Airway epithelial cell (primary cell): ENCODE measurements at places on chromosomes 7 and 10. TPM values are rescaled to one million over a fixed set of nuclear protein-coding genes. Genes with fewer than 3 reads are reported as not detected.

The GNGT1 gene
- total RNA-seq: not detected in 2 replicates

The LRRC18 gene
- not detected in 2 replicates for total RNA-seq

The EPO gene
- total RNA-seq: not detected in 2 replicates

The NUTM2B gene
- 0.78 and 0.88 TPM in 2 replicates for total RNA-seq

The CYP26C1 gene
- not detected in 2 replicates for total RNA-seq

The TMEM254 gene
- total RNA-seq: 11.0 and 22.5 TPM in 2 replicates

The RSPH10B2 gene
- total RNA-seq: not detected in 2 replicates

The HOXA11 gene
- total RNA-seq: not detected in 2 replicates

The CARD11 gene
- 3.2 and 6.1 TPM in 2 replicates for total RNA-seq

The LRRC17 gene
- 1.3 and 2.0 TPM in 2 replicates for total RNA-seq

The SORBS1 gene
- total RNA-seq: 0.07 and 0.09 TPM in 2 replicates

The TAS2R3 gene
- total RNA-seq: 0.35 and 0.70 TPM in 2 replicates

The PAPOLB gene
- total RNA-seq: not detected in 2 replicates

The REEP3 gene
- total RNA-seq: 56.3 and 65.9 TPM in 2 replicates

The ATP6V0E2 gene
- total RNA-seq: 23.0 and 45.0 TPM in 2 replicates

The ARPC1A gene
- 239 and 254 TPM in 2 replicates for total RNA-seq

The PTPRZ1 gene
- total RNA-seq: 14.7 and 22.5 TPM in 2 replicates
